ENCODE measurements at places on chromosomes 5 and 9.

DNA sequence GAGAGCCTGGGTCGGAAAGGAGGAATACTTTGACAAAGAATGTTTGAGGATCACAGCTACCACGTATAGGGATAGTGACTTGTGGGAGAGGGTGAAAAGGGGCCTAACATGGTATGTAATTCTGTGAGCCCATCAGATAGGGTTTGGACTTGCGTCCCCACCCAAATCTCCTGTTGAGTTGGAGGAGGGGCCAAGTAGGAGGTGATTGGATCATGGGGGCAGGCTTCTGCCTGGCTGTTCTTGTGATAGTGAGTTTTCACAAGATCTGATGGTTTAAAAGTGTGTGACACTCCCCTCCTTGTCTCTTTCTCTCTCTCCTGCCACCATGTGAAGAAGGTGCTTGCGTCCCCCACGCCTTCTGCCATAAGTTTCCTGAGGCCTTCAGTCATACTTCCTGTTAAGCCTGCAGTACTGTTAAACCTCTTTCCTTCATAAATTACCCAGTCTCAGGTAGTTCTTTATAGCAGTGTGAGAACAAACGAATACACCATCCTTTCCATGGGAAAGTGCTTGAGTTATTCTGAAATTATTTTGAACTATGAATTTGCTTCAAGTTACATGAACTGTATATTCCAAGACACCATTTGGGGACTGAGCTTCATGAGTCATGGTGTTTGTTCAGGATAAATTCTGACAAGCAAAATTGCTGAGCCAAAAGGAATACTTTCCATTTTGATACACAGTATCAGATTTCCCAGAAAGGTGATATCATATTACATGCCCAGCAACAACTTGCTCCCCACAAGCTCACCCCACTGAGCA is 68.8 kb upstream of the SSBP2 start:
- no peak for DNase-seq

DNA sequence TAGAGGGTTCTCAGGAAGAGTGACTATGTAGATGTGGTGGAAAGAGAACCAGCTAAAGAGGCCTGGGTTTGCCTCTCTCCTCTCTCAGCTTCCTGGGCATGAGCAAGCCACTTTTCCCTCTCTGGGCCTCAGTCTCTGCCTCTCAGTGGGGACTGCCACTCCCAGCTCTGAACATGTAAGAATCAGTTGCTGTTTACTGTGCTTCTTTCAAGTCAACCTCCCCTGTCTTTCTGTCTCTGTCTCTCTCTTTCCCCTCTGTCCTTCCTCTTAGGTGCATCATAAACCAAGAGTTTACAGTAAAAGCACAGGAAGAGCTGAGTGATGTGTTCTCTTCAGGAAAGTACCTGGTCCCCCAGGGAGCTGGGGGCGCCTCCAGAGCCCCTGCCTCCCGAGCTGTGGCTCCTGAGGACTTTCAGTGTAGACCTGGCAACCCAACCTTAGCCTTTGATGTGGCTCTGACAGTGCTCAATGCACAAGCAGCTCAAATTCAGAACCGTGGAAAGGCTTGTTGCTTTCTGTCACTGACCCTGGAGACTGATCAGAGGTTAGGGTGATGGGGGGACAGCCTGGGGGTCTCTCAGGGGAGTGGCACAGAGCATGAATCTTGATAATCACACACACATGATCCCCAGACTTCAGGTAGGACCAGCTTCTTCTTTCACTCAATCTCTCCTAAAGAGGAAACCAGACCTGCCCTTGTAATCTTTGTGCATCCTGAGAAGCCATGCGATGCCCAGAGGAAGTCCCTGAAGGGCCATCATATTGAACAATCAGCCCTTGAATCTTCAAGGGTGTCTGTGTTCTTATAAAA is 59.4 kb upstream of the TNFSF8 start:
- peak; percentile 76 for DNase-seq

DNA sequence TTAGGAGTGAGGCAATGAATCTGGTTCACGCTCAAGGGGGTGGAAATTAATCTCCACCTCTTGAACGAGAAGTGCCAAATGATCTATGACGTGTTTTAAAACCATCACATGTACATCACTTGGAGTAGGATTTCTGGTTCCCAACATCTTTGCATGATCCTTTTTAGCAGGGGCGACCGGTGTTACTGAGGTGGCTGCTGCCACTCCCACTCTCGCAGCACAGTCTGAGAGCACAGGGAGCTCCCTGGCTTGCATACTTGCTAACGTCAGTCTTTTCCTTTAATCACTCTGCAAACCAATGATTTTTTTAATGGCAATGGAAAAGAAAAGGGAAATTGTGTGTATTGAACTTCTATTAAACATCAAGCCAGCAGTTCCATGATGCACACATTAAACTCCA is 624.4 kb downstream of the IRX1 start:
- DNase-seq: no peak

- DNase-seq: no peak
Observed at GRCh38 chr9:22683700-22684075, 237.1 kb downstream of the DMRTA1 start.

- no peak for DNase-seq
Observed at GRCh38 chr5:164597293-164597900, 1092.0 kb downstream of the MAT2B start.

GRCh38 chr9:86353655-86354010 is 577 bp downstream of the TUT7 start:
- no peak for DNase-seq

DNA sequence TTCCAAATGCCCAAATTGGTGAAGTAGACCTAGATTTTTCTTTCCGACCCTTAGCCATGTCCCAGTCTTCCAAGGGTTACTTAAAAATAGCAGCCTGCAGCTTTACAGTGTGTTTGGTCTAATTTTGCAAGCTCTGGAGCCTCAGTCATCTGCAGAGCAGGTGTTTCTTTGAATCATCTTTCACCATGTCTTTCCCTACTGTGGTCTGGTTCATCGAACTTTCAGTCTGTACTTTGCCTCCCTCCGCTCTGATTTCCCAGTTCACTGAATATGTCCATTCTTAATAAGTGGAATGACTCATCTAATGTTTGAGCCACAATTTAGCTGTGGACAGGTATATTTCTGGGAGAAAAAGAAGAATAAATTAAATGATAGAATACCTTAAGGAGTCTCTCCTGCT is 1060.7 kb downstream of the EFNA5 start:
- DNase-seq: no peak

DNA sequence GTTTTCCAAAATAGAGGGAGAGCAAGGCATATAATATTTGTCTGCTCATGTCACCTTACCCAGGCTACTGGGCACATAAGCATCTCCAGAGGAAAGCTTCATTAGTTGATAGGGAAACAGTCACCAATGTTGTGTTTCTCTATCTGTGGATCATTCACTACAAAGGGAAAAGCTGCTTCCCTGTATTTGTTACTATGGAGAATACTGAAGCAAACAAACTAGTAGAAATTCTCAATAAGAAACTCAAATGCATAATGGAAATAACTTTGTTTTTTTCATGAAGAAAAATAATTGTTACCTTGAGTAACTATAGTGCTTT is 138.2 kb downstream of the PCSK1 start:
- no peak for DNase-seq

GRCh38 chr5:45695804-45696156 is 400 bp downstream of the HCN1 start:
- no peak for DNase-seq

DNA sequence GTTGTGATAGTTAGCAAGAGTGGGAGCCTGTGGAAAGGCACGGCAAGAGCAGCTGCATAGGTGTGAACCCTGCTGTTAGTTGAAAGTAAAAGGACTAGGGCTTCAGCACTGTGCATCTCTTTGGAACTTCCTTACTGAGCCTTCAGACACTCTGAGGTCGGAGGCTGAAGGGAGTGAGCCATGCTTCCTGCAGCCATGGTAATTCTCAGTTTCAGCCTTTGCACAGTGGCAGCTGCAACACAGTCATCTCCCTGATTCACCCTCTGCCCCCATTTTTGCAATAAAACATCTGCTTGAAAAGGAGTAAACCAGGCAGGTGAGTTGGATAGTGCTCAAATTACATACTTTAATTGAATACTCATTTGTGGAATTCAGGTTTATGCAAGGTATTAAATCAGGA is 6.5 kb upstream of the TLE4 start:
- DNase-seq: no peak
